Aorta (tissue), 5 donors: ENCODE measurements at places on chromosomes 12 and 14. TPM values are rescaled to one million over a fixed set of nuclear protein-coding genes. Genes with fewer than 3 reads are reported as not detected.

The SOAT2 gene
- 0.63 TPM for total RNA-seq

The NGB gene
- not detected for total RNA-seq

- H3K36me3 ChIP-seq = no peaks in the 10 kb centered on the region
- H3K4me1 ChIP-seq = no peaks in the 10 kb centered on the region
- no peak overlapping the region for H3K4me3 ChIP-seq
- no peak overlapping the region for H3K27ac ChIP-seq
- no peaks in the 10 kb centered on the region for H3K27me3 ChIP-seq
- no peak for DNase-seq
Observed at GRCh38 chr12:120012067-120012621, 23.1 kb downstream of the BICDL1 start.

GRCh38 chr12:46675736-46676135 lies 150.1 kb downstream of the SLC38A4 start:
- DNase-seq = peak; percentile 49
- no peaks in the 10 kb centered on the region for H3K4me1 ChIP-seq
- H3K4me3 ChIP-seq = no peak overlapping the region
- no peaks in the 10 kb centered on the region for H3K36me3 ChIP-seq
- H3K27me3 ChIP-seq = no peaks in the 10 kb centered on the region

The MANSC4 gene
- not detected for total RNA-seq
